ENCODE measurements at places on chromosomes 3 and 15.

DNA sequence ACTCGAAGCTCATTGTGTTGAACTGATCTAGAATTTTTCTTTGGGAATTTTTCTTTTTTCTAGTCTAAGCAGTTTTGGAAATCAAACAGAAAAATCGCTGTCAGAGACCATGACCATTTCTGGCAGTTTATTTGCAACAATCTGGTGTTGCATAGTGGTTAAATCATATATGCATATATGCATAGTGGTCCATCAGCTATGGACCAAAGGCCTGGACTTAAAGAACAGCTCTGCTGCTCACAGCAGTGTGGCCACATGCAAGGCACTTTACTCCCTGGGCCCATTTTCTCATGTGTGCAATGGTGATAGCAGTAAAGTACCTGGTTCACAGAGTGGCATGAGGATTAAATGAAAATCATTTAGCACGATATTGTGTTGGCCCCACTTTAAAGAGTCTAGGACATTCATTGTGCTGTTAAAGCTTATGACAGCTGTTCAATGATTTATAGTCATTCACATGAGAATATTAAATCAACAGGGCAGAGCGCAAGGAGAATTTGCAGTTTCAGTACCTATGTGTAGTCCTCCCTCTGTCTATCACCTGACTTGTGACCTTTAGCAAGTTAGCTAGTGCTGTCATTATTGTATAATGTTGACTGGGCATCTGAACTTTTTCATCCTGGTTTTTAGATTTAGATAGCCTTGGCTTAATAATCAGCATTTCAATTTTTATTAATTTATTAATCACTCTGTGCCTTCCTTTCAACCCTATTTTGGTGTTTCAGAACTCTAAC lies 46.4 kb downstream of the BLM start:
- DNase-seq = no peak

- no peak for DNase-seq
Measured at GRCh38 chr3:85853805-85854204, 895.0 kb downstream of the CADM2 start.

GRCh38 chr3:173396191-173397041 lies 1.1 kb upstream of the NLGN1 start:
- DNase-seq = no peak

- no peak for DNase-seq
Measured at GRCh38 chr3:44045476-44046275, 196.0 kb upstream of the TOPAZ1 start.

GRCh38 chr3:66800941-66801545 lies 197.1 kb upstream of the KBTBD8 start:
- no peak for DNase-seq

GRCh38 chr15:75647370-75648155 lies at the start of gene SNX33:
Gene SNX33, plus strand, starts transcription at chr15:75647912. Its CDS starts 1,191 bp downstream, at chr15:75649103.
- DNase-seq = no peak

GRCh38 chr3:130783629-130784028 lies 37.0 kb upstream of the PIK3R4 start:
- DNase-seq = no peak

GRCh38 chr3:177694951-177695350 lies 497.7 kb upstream of the TBL1XR1 start:
- no peak for DNase-seq

GRCh38 chr15:78058401-78058935 lies 19.0 kb downstream of the TBC1D2B start:
- DNase-seq = no peak

DNA sequence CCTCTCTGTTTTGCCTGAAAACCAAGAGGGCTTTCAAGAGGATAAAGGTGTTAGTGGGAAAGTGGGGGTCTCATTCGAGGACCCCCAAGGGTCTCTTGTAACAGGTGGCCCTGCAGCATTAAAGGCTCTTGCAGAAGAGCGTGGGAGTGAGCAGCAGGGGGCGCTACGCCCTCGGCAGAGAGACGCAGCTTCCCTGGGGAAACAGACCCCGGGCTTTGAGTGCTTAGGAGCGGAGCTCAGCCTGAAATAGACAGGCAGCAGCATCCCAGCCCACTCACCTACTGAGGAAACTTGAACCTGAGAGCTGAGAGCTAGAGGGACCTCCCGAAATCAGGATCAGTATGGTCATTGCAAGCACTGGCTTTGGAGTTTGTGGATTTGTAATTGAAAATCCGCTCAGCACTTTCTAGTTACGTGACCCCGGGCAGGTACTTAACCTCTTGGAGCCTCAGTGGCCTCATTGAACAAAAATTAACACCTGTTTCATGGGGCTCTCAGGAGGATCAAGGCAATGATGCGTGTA lies 25.7 kb downstream of the RPLP1 start:
- no peak for DNase-seq

DNA sequence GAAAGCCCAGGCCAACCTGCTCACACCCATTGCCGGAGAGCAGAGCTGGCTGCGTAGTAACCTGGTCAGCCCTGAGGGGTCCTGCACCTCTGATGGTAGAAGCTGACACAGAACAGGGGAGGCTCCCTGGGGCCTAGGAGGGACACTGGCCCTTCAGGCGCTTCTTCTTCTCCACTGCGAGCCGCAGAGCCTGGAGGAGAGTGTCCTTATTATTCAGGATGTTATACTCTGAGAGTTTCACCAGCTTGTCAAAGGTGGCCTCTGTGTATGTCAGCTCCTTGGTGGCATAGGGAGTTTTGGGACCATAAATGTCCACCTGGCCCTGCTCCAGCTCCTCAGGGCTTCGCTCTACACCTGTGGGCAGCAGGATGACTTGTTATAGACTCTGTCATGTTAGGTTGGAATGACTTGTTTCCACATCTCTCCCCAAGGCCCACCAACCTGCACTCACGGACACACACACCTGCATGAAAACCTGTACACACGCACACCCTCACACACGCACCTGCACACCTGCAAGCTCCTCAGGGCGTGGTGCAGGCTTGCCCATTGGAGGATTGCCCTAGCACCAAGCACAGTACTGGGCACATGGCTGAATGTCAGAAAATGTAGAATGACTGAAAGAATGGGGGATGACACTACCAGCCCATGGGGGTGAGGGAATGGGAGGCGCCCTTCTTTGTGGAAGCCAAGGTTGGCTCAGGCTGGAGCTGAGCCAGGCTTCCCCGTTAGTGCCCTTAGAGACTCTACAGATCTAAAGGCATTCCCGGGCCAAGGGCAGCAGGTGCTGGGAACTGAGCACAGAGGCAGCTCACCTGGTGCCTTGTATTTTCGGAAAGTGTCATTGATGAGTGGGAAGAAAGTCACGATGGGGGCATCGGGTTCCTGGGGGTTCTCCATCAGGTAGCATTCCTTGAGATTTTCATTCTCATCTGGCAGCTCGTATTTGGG lies 11.5 kb upstream of the EHD4 start:
- DNase-seq = no peak

- DNase-seq = no peak
Measured at GRCh38 chr3:42719002-42719401, 16.4 kb upstream of the HHATL start.

DNA sequence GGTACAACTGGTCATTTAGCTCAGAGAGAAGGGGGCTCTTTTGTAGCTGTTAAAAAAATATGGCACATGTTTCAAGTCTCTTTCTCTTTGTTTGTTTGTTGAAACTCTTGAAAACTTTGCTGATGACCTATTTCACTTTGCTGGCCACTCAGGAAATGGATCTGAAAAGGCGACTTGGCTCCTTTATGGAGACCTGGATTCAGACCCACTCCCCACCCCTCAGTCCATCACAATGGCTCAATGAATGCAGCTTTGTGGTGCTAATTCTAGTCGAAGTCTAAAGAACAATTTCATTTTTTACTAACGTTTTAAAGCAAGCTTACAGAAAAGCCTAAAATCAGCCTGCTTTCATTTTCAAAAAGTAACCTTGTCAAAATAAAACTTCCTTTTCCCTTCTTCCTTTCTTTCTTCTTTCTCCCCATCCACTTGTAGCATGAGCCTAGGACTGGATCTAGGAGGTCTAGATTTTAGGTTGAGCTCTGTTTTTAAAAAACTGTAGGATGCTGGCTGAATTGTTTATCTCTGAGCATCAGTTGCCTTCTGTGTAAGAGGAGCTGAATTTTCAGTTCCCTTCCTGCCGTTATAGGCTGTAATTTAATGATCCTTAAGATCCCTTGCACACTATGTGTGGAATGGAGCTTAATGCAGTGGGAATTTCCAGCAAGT lies 165.5 kb upstream of the FEZF2 start:
- DNase-seq = no peak

DNA sequence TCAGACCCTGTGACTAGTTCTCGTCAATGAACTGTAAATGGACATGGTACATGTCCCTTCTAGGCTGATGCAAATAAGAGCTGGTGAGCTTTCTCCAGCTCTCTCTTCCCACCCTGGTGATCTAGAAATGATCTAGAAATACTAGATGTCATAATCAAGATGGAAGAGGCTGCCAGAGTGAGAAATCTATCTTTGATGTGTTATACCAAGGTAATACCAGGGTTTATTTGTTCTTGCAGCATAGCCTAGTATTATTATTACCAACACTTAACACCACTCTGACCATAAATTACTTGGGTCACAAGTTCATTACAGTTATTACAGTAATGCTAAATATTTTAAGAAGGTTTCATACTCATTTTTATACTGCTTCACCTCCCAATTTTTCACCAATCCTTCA lies 138.4 kb upstream of the LMCD1 start:
- DNase-seq = no peak

- DNase-seq = no peak
Measured at GRCh38 chr3:135576751-135577150, 388.8 kb upstream of the PPP2R3A start.

GRCh38 chr15:22895465-22896190 lies 57.2 kb downstream of the NIPA2 start:
- DNase-seq = no peak

DNA sequence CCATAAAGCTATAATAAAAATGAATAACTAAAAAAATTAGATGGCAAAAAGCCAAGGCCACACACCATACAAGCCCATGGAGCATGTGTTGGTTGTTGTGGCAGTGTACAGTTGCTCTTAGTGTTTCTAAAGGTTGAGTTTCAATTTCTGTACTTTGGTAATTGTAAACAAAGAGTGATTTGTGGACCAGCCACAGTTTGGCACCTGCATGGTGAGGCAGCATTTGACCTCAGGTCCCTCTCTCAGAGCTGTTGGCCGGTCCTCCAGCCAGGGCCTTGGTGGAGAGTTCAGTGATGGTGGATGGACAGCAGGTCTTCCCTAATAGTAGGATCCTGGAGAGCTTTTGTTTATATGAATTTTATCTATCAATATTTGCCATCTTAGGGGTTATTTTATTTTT lies 5.6 kb downstream of the ACAD9 start:
- no peak for DNase-seq
